GM10248 (cell line): ENCODE measurements at places on chromosomes 5 and 9.

DNA sequence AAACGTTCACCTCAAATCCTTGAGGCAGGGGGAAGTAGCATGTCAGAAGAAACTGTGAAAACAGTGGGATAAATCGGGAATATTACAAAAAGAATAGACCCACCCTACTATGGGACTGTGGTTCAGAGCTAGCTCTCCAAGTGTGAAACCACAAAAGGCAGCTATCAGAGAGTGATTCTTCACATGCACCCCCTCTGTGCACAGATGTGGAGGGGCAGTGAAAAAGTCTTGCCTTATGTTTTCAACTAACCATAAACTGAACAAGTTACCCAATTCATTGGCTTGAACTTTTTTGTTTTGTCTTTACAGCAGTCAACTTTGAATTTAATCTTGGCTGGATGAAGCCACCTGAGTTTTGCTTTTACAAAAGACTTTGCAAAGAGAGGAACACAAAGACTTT is 98.8 kb upstream of the NR4A3 start:
- no peak for DNase-seq

DNA sequence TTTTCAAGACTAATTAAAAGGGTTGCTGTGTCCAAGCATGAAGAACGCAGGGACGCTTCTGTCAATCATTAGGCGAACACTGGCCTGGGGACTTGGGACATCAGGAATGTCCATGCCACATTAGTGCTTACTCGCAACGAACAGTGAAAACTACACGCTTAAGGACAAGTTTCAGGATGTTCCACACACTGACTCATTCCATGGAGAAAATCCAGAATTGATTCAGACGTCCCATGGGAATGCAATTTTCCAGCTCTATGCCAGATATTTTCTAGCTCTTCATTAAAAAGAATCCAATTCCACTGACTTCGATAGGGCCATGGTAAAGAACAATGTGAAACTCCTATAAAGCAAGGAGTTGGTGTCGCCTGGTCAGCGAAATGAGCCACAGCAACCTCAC is 98.2 kb downstream of the CAMSAP1 start:
- no peak for DNase-seq

- no peak for DNase-seq
Observed at GRCh38 chr9:121855476-121855875, 204.0 kb downstream of the DAB2IP start.

- DNase-seq: peak; percentile 31
Observed at GRCh38 chr5:79133121-79133656, 21.6 kb downstream of the BHMT start.

DNA sequence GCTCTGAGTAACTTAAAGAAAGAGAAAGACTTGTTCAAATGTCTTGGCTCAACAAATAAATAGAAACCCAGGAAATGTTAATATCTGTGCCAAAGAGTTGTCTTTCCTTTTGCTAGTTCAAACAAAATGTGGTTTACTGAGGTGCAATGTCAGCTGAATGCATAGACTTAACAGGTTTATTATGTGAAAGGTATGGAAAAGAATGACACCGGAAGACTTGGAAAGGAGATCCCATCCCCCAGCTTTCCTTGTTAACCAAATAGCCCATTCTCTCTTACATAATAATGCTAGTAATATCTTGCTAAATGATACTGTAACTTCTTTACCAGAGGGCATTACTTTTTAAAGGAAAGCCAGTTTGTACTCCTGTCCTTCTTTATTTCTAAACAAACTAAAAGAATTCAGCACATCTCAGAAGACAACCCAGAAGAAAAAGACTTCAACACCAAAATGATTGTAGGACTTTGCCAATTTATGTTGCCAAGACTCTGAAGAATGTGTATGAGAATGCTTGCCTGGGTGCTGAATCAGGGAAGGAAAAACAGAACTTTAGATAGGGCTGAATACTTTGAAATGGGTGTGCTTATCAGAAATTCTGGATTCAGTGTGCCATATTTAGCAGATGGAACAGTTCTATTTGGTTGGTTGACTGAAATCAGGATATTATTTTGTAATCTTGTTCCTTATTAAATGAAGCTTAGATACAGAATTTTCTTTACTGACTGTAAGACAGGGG is 344.1 kb downstream of the TMEM38B start:
- no peak for DNase-seq

DNA sequence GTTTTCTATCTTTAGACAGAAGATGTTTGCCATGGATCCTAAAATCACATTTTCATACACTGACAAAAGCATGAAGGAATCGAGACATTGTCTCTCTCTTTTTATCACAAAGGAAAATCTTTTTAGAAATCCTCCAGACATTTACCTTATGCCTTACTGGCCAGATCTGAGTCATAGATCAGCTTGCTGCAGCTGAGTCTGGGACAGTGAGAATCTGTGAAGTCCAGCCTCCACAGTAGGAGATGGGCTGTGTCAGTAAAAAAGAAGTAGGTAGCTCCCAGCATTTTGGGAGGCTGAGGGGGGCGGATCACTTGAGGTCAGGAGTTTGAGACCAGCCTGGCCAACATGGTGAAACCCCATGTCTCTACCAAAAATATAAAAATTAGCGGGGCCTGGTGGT is 333.4 kb upstream of the ZNF462 start:
- DNase-seq: no peak

DNA sequence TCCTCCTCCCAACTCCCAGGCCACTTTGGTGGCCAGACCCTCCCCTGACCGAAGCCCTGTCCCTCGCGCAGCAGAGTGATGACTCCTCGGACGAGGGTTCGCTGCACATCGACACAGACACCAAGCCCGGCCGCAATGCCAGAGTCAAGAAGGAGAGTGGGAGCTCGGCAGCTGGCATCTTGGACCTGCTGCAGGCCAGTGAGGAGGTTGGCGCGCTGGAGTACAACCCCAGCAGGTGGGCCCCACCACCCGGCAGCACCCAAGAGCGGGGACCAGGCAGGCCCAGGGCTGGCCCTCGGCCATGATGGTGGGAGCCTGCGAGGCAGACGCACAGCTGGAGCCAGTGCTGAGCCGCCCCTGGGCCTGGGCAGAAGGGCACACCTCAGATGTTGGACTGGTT is 90.6 kb downstream of the PHF2 start:
- DNase-seq: no peak

- no peak for DNase-seq
Observed at GRCh38 chr5:61783481-61783880, 451.4 kb downstream of the ZSWIM6 start.

GRCh38 chr9:121782514-121783110 is 131.2 kb downstream of the DAB2IP start:
- DNase-seq: no peak

DNA sequence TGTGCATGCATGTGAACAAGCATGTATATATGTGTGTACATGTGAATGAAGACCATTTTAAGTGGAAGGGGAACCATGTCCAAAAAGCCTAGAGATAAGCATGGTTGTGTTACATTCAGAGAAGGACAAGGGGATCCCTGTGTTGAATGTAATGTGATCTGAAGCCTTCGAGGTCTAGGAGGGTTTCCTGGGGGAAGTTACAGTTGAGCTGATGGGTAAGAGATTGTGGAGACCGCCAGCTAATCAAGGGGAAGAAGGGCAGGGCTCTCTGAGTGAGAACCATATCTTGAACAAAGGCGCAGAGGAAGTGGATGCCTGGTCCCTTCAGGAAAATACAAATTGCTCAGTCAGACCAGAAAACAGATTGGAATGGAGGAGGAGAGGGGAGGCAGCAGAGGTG is 45.5 kb upstream of the TNFSF15 start:
- DNase-seq: no peak

- DNase-seq: no peak
Observed at GRCh38 chr5:89584339-89584956, 701.5 kb upstream of the MEF2C start.

DNA sequence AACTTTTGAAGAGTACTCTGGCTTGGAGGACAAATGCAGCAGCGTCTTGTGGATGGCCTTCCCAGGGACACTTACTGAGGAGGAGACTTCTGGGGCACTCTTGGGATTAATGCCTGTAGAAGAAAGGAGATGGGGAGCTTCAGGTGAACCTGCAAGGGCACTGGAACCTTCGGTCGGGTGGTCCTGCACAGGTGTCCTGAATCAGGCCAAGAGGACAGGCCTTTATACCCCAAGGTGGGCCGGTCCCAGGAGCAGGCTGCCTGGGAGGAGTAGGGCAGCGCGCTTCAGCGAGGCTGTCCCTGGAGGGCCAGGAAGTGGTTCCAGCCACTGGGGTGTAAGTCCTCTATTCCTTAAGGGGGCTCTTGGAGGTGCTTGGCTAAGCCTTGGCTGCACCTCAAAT is 27.9 kb downstream of the GADD45G start:
- DNase-seq: no peak

- no peak for DNase-seq
Observed at GRCh38 chr5:42799241-42799608, 12.5 kb downstream of the SELENOP start.

- peak; percentile 76 for DNase-seq
Observed at GRCh38 chr9:19028835-19029451, 4.1 kb downstream of the SAXO1 start.

DNA sequence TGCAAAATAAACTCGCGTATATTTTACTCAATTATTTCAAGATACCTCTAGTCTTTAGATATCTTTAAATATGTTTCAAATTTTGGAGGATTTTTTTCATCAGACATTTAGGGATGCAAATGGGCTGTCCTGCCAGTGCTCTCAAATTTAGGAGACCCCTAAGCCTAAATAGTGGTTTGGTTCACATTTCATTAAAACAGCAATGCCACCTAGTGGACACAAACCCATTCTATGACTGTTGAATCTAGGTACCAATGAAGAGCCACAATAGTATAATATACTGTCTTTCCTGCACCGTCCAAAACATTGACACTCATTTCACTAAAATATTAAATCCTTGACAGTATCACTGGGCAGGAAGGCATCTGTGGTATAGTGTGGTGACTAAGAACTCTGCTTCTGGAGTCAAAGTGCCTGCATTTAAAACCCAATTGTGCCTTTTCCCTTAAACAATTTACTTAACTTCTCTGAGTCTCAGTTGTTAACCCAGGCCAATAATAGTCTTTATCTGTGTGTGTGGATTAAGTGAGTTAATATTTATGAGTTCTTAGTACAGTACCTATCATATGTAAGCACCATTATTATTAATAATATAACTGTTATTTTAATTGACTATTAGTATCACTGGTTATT is 148.0 kb downstream of the RORB start:
- peak; percentile 11 for DNase-seq

DNA sequence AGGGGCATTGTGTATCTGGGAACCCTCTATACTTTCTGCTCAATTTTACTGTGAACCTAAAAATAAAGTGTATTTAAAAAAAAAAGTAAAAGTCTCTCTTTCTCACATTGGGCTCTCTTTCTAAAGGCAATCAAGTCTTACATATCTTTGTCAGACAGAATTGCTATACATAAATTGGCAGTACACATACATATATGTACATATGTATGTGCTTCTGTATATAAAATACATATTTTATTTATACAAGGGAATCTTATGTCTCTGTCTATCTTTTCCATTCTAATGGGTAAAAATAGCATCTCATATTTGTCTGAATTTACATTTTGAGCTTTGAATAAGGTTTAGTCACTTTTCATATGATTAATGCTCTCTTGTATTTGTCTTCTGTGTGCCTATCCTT is 348.8 kb downstream of the SPATA31D1 start:
- DNase-seq: no peak

DNA sequence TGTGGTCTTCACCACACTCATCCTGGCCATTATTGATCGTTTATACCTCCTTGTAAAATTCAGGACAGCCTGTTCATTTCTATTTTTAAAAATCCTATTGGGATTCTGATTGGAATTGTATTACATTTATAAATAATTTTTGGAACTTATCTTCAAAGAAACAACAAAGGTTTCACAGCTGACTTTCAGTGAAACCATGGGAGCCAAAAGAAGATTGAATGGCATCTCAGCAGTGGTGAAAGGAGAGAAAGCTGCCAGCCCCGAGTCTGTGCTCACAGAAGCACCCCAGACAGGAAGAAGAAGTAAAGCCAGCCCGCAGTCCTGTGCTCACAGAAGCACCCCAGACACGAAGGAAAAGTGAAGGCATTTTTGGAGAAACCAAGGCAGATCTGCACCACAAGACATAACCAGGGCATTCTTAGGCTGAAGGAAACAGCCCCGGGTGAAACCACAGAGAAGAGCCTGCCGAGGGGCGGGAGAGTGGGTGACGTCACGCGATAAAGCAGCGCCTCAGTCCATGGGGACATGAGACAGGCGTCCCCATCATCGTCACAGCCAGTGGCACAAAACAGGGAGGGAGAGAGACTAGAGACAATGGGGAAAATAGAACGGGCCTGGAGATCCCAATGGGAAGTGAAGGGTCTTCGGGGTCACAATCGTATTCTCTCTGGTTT is 42.5 kb upstream of the SLC9A3 start:
- DNase-seq: no peak

DNA sequence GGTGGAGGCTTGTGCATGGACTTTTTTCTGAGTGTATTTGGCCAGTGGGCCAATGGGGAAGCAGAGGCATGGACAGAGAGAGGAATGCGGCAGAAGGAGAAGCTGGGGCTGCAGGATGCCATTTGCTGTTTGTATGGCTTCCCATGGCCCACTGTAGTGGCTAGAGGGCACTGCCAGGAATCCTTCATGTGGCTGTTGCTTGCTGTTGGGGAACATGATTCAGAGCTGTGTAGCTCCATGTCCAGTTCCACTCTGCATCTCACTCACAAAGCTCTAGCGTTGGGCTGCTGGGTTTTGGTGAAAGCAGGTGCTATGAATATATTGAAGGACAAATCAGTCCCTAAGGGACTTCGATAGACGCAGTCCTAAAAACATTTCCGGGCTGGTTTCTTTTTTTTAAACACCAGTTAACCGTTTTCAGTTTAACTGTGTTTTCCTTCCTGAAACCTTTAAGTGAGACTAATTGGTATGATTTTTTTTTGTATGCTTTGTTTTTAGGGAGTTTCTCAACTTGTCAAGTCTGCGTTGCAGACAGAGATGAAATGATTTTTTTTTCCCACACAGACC is 51.3 kb downstream of the SLC22A5 start:
- DNase-seq: peak; percentile 67

- no peak for DNase-seq
Observed at GRCh38 chr9:129316281-129317030, 138.4 kb upstream of the IER5L start.

DNA sequence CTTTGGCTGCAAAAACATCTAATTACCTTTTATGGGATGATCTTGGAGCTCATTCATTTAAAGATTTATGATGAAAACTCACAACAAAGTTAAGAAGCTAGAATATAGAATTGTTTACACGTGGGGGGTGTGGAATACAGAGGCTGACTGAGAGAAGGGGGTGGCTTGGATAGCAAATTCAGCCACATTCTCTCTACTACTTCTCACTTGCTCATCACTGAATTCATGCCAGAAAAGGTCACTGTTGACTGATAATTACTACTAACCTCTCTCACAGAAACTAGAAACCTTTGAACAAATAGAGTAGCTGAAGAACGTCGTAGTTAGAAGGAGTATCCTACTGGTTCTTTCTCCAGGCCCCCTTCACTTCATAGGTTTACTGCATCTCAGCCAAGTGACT is 808.2 kb downstream of the BRINP1 start:
- no peak for DNase-seq

GRCh38 chr5:72539038-72539437 is 31.8 kb upstream of the ZNF366 start:
- DNase-seq: no peak

- DNase-seq: no peak
Observed at GRCh38 chr5:6405591-6405990, 27.2 kb upstream of the MED10 start.

GRCh38 chr5:61752588-61752987 is 420.5 kb downstream of the ZSWIM6 start:
- no peak for DNase-seq

- no peak for DNase-seq
Observed at GRCh38 chr5:169880012-169880663, 100.2 kb downstream of the INSYN2B start.
